Brain pericyte (primary cell): ENCODE measurements at places on chromosomes 2 and 18.

DNA sequence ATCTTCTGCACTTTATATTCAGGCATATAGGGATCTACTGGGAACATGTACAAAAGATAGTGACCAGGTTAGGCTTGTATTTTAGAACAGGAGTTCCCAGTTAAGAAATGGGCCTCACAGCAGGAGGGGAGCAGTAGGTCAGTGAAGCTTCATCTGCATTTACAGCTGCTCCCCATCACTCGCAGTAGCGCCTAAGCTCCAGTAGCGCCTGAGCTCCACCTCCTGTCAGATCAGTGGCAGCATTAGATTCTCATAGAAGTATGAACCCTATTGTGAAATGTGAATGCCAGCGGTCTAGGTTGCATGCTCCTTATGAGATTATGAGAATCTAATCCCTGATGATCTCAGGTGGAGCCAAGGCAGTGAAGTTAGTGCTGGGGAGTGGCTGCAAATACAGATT lies 224.4 kb upstream of the CYRIA start:
- no peak for DNase-seq

GRCh38 chr2:233351423-233351822 lies 2.9 kb upstream of the DGKD start:
- no peak for DNase-seq

DNA sequence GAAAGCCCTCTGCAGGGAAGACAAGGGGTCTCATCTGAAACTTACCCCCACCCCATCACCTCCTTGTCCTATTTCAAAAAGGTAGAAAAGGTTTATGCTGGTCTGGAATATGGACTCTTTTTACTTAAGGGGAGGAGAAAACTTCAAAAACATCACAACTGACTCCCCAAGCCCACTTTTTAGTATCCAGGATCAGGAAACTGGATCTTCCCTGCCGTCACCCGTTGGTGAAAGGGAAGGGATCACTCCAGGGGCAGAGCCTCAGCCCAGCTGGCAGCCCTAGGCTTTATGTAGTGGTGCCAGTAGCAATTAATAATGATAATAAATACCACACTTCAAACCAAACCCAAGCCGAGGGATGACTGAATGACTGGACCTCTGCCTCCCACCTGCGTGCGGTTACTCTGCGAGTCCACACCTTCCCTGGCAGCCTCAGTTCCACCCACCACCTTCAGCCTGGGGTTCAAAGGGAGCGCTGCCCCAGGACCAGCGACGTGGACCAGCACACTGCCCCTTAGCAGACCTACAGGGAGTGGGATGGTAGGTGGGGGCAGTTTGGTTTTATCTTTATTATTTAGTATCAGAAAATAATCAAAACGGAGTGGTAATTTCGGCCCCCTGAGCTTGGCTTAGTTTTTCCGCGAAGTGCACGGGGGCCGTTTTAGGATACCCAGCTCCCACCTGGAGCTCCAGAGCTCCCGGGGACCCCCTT lies 4.9 kb upstream of the GATA6 start:
- no peak for DNase-seq

DNA sequence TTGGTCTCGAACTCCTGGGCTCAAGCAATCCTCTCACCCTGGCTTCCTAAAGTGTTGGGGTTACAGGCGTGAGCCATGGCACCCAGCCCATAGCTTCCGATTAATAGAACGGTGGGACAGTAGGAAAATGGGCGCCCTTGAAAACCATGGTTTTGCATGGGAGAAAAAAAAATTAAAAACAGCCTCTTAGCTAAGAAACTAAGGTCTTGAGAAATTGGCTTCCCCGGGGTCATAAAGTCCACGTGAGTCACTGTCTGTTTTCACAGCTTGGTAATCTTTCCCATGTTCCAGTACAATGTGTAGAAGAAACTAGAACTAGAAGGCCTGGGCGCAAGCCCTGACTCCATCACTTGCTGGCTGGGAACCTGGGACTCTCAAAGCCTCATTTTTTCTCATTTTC lies 20.7 kb downstream of the B3GNT2 start:
- DNase-seq: peak; percentile 86

GRCh38 chr18:37222999-37223378 lies 342.6 kb downstream of the CELF4 start:
- no peak for DNase-seq

DNA sequence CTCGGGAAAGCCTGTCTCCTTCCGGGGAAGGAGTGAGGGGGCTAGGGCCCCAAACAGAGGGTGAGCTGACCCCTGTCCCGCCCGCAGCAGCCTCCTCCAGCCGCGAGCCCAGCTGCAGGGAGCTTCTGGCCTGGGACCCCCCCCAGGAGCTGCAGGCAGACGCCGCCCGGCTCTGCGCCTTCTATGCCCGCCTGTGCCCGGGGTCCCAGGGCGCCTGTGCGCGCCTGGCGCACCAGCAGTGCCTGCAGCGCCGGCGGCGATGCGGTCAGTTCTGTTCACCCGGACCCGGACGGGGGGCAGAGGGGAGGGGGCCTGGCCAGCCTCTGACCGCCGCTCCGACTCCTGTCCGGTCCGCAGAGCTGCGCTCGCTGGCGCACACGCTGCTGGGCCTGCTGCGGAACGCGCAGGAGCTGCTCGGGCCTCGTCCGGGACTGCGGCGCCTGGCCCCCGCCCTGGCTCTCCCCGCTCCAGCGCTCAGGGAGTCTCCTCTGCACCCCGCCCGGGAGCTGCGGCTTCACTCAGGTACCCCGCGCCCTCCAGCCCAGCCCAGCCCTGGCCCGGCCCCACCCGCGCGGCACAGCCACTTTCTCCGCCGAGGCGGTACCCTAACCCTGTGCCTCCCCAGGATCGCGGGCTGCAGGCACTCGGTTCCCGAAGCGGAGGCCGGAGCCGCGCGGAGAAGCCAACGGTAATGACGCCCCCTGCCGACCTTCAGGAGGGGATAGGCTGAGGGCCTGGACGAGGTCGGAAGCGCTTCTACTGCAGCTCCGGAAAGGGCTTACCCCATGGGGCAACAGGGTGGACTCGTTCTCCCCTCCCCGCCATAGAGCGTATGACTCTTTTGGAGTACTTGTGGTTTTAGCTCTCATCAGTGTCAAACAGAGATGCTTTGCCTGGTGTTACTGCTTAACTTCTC lies 2.0 kb upstream of the CHRND start:
- no peak for DNase-seq

DNA sequence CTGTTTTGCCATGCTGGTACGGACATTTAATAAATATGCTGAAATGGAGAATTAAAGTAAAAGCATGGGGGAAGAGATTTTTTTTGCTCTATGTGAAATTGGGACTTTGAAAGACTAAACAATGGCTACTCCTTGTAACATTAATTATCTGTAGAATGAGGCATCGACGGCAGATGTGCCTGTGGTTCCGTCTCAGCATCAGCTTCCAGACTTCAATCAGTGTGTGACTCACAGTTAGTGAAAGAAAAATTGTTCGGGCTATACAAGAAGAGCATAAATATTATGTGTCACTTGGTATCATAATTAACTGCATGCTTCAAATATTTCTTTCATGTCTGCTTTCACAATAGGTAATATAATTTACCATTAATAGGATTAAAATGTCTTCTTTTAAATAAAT lies 117.0 kb upstream of the SMIM21 start:
- DNase-seq: no peak

GRCh38 chr2:25306777-25307368 lies 34.9 kb downstream of the DNMT3A start:
- no peak for DNase-seq

- no peak for DNase-seq
Measured at GRCh38 chr2:27509326-27509725, 12.7 kb downstream of the GCKR start.
